ENCODE measurements at places on chromosomes 4 and X.

DNA sequence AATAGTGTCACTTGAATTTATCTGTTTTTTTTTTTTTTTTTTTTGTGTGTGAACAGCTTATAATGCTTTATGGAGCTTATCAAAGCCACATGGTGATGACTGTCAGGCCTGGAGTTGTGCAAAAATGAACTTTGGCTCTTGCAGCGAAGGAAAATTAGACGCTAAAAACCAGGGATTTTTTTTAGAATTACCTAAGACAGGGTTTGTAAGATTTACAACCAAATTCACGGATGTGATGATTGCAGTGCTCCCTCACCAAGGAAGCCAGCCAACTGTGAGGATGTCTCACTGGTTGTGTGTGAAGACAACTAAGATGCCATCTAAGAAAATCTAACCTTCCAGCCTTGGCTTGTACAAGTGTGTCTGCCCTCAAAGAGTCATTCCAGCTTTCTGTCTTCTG, 127.1 kb upstream of the SLC4A4 start:
- no peak overlapping the region for H3K27ac ChIP-seq
- DNase-seq: no peak
- H3K4me3 ChIP-seq: no peak overlapping the region
- no peaks in the 10 kb centered on the region for H3K4me1 ChIP-seq
- no peaks in the 10 kb centered on the region for H3K36me3 ChIP-seq

- DNase-seq: no peak
- H3K36me3 ChIP-seq: peaks cover 11% of the 10 kb centered on the region
- no peak overlapping the region for H3K27ac ChIP-seq
- peaks cover 3% of the 10 kb centered on the region for H3K4me1 ChIP-seq
- H3K27me3 ChIP-seq: no peaks in the 10 kb centered on the region
Observed at GRCh38 chr4:83276299-83277040, 8.1 kb downstream of the COQ2 start.

- H3K4me3 ChIP-seq: no peak overlapping the region
- no peak for DNase-seq
- H3K4me1 ChIP-seq: no peaks in the 10 kb centered on the region
- no peaks in the 10 kb centered on the region for H3K27me3 ChIP-seq
- no peak overlapping the region for H3K27ac ChIP-seq
- H3K36me3 ChIP-seq: no peaks in the 10 kb centered on the region
Observed at GRCh38 chr4:184318852-184319251, 101.2 kb upstream of the ENPP6 start.

- H3K36me3 ChIP-seq: no peaks in the 10 kb centered on the region
- no peaks in the 10 kb centered on the region for H3K4me1 ChIP-seq
- no peak overlapping the region for H3K27ac ChIP-seq
- DNase-seq: no peak
- no peaks in the 10 kb centered on the region for H3K27me3 ChIP-seq
Observed at GRCh38 chr4:34723605-34724004, 1520.7 kb downstream of the ARAP2 start.

GRCh38 chr4:59700651-59701050, 1499.5 kb upstream of the ADGRL3 start:
- DNase-seq: no peak
- no peak overlapping the region for H3K27ac ChIP-seq
- H3K4me3 ChIP-seq: no peak overlapping the region
- H3K27me3 ChIP-seq: no peaks in the 10 kb centered on the region
- H3K4me1 ChIP-seq: no peaks in the 10 kb centered on the region
- no peaks in the 10 kb centered on the region for H3K36me3 ChIP-seq

- DNase-seq: no peak
- no peak overlapping the region for H3K27ac ChIP-seq
- H3K4me3 ChIP-seq: no peak overlapping the region
Observed at GRCh38 chrX:20623448-20623847, 356.7 kb upstream of the RPS6KA3 start.

- H3K27ac ChIP-seq: no peak overlapping the region
- no peaks in the 10 kb centered on the region for H3K27me3 ChIP-seq
- no peaks in the 10 kb centered on the region for H3K4me1 ChIP-seq
- DNase-seq: no peak
- H3K4me3 ChIP-seq: no peak overlapping the region
Observed at GRCh38 chr4:88010966-88011365, 3.5 kb downstream of the PKD2 start.

DNA sequence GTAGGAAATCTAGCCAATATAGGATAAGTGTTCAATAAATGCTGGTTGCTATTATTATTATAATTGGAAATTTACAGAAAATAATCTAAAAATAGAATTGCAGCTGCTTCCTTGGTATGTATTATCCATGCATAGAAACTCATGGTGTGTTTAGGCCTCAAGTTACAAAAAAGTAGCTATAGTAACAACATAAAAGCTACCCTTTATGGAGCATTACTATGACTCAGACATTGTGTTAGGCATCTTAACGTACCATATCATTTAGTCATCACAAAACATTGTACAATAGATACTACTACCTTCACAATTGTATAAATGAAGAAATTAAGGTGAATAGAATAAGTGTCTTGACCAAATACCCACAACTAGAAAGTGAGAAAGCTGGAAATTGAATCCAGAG, 126.9 kb upstream of the NRK start:
- no peaks in the 10 kb centered on the region for H3K4me1 ChIP-seq
- H3K27me3 ChIP-seq: no peaks in the 10 kb centered on the region
- no peak overlapping the region for H3K27ac ChIP-seq
- no peak for DNase-seq
- H3K4me3 ChIP-seq: no peak overlapping the region

- H3K4me3 ChIP-seq: no peak overlapping the region
- no peaks in the 10 kb centered on the region for H3K36me3 ChIP-seq
- H3K4me1 ChIP-seq: no peaks in the 10 kb centered on the region
- H3K27me3 ChIP-seq: no peaks in the 10 kb centered on the region
- DNase-seq: no peak
Observed at GRCh38 chr4:10168151-10168550, 51.6 kb upstream of the WDR1 start.

GRCh38 chr4:3115637-3116270, 41.3 kb downstream of the HTT start:
- H3K27me3 ChIP-seq: no peaks in the 10 kb centered on the region
- H3K4me3 ChIP-seq: no peak overlapping the region
- DNase-seq: no peak
- peaks cover 57% of the 10 kb centered on the region for H3K36me3 ChIP-seq
- H3K27ac ChIP-seq: no peak overlapping the region

DNA sequence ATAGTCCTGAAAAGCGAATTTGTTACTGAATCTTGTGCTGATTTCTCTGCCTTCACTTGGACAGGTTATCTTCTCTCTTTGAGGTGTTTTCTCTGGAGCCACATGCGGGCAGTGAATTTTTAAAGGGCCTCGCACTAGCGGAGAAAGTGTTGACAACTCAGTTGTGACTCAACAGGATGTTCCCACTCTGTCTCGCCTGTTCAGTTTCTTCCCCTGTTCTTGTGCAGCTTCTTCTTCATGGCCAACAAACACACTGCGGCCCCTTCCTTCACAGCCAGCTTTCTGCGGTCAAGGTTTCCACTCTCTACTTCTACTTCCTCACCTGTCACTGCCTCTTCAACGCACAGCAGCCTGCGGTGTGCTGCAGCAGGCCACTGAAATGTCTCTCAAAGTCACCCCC, 1.1 kb upstream of the SHROOM4 start:
- H3K27ac ChIP-seq: no peak overlapping the region
- no peak for DNase-seq
- H3K36me3 ChIP-seq: no peaks in the 10 kb centered on the region
- H3K4me1 ChIP-seq: peaks cover 2% of the 10 kb centered on the region

DNA sequence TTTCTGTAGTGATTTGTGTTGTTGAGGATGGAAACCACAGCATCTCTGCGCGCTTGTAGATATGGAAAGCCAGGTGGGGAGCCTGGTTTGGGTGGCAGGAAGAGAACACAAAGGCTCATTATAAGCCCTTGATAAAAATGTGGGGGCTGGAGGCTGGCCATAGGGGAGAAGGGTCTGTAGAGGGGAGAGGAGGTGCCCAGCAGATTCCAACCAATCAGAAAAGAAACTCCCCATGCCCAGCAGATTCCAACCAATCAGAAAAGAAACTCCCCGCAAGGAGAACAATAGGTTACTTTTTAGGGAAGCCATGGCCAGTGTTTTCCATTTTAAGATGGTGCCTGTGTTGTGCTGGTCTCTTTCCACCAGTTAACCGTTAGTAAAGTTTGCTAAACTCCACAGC, 9.8 kb upstream of the CENPU start:
- no peaks in the 10 kb centered on the region for H3K4me1 ChIP-seq
- H3K27ac ChIP-seq: no peak overlapping the region
- H3K36me3 ChIP-seq: no peaks in the 10 kb centered on the region
- DNase-seq: no peak

DNA sequence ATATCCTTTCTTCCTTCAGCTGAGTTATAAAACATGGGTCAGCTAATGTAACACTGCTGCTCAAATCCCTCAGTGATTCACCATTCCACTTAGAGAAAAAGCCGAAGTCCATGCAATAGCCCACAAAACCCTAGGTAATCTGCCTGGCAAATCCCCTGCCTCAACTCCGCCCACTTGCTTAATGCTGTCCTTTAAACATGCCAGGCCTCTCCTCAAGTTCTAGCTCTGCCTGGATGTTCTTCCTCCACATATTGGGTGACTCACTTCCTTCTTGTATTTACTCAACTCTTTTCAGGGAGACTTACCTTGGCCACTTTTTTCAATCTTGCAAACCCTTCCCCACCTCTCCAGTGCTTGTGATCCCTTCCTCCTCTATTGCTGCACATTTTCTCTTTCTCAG, 89.8 kb downstream of the EMCN start:
- no peak for DNase-seq
- no peak overlapping the region for H3K4me3 ChIP-seq
- H3K4me1 ChIP-seq: no peaks in the 10 kb centered on the region
- H3K27me3 ChIP-seq: no peaks in the 10 kb centered on the region

DNA sequence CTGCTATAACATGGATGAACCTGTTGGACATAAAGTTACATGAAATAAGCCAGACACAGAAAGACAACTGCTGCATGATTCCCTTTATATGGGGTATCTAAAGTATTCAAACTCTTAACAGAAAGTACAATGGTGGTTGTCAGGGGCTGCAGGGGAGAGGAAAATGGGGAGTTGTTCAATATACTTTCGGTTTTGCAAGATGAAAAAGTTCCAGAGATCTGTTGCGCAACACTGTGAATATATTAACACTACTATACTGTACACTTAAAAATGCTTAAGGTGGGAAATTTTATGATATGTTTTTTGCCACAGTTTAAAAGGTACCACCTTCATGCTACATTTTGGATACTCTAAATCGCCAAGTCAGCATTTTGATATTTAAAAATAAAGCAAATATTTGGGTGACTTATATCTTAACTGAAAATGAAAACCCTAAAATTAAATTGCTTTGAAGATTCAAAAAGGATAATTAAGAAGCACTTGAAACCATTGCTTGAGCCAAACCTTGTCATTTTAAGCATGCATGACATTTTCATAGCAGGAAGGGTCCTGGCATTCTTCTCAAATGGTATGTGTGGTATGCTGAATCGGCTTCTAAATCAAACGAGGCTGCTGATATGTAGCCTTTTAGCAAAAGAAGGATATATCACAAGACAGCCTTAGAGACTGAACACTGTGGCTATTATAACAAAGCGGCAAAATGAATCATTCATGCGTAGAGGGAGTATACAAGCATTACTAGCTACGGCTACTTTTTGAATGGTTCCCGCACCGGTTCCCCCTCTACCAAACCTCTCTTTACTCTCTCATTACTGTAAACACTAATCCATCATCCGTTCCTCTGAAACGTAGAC, 607.1 kb upstream of the DIPK2B start:
- DNase-seq: no peak
- H3K27me3 ChIP-seq: no peaks in the 10 kb centered on the region
- H3K27ac ChIP-seq: peak overlapping the region; percentile 77
- no peaks in the 10 kb centered on the region for H3K36me3 ChIP-seq

DNA sequence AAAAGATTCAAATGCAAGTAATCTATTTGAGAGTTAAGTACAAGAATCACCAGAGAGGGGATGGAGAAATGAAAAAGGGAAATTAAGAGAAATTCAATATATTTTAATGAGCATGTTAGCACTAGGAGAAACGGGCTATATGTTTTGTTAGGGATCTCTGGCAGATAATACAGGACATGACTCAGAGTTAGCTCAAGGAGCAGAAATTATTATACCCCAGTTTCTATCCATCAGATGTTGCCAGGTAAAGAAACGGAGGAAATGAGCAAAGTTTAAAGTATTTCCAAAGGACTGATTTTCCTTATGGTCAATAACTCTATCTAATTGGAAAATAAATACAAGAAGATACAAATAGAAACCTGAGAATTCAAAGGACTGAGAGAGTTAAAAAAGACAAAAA, 867.6 kb downstream of the TRAM1L1 start:
- H3K4me1 ChIP-seq: no peaks in the 10 kb centered on the region
- H3K27ac ChIP-seq: no peak overlapping the region
- H3K4me3 ChIP-seq: no peak overlapping the region
- H3K36me3 ChIP-seq: no peaks in the 10 kb centered on the region

- H3K27ac ChIP-seq: no peak overlapping the region
- peak overlapping the region; percentile 45 for H3K4me3 ChIP-seq
- no peak for DNase-seq
- no peaks in the 10 kb centered on the region for H3K27me3 ChIP-seq
Observed at GRCh38 chr4:143701365-143701764, 890 bp upstream of the FREM3 start.

GRCh38 chr4:3262208-3263052, 13.5 kb downstream of the MSANTD1 start:
- H3K36me3 ChIP-seq: no peaks in the 10 kb centered on the region
- no peak overlapping the region for H3K4me3 ChIP-seq
- no peaks in the 10 kb centered on the region for H3K27me3 ChIP-seq
- no peak for DNase-seq

DNA sequence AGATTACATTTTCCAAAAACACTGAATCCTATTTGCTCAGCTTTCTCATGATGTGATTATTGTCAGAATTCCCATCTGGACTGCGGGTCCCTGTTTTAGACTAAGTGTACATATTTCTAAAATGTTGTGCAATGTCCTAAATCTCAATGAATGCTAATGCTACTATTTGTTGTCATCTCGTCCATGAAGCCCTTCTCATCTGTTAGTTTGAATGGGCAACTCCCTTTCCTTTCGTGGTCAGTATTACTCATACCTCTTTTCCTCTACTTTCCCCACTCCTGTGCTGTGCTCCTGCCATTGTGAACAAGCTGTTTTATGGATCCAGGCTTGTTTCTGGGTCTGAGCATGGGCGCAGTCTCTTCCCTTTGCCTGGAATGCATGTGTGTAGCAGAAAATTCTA, 91.0 kb downstream of the MID1 start:
- no peak overlapping the region for H3K4me3 ChIP-seq
- H3K27me3 ChIP-seq: no peaks in the 10 kb centered on the region
- no peak for DNase-seq
- no peaks in the 10 kb centered on the region for H3K36me3 ChIP-seq
- no peaks in the 10 kb centered on the region for H3K4me1 ChIP-seq
- no peak overlapping the region for H3K27ac ChIP-seq

DNA sequence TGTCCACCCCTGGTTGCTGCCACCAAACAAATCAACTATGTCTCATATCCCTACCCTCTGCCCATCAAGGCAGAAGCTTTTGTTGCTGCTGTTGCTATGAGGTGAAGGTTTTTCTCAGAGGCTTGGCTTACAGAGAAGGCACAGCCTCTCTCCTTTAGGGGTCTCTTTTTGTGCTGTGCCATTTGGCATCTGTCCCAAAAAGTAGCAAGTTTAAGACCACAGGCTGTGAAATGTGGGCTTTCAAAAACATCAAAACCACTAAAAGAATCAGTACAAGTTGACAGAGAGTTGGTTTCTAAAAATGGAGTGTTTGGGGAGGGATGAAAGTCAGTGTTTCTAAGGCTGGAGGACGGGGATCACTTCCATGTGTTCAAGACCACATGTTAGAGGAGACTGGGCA, 634.9 kb downstream of the BCOR start:
- no peak overlapping the region for H3K27ac ChIP-seq
- H3K36me3 ChIP-seq: no peaks in the 10 kb centered on the region
- no peaks in the 10 kb centered on the region for H3K4me1 ChIP-seq
- DNase-seq: no peak
- H3K27me3 ChIP-seq: no peaks in the 10 kb centered on the region
